ENCODE measurements at places on chromosomes 5 and 9.

DNA sequence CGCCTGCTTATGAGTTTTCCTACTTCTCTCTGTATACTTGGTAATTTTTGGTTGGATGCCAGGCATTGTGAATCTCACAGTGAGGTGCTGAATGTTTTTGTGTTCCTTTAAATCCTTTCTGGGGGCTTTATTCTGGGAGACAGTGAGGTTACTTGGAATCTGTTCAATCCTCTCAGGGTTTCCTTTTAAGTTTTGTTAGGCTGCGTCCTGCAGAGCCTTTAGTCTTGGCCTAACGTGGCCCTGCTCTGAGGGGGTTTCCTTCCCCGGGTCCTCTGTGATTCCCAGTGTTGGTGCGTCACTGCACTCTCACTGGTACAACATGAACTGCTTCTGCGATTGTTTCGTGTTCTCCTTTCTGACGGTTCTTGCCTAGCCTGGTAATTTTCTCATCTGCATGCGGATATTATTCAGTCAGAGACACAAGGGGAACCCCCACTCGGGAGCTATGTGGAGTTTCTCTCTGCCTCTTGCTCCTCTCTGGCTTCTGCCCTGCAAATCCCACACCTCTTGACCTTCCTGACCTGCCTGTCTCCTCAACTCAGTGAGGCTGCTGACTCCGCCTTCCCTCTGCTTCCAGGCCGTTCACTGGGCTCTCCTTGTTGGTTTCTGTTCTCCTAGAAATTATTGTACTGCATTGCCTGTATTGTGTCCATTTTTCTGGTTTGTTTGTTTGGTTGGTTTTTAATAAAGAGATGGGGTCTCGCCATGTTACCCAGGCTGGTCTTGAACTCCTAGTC, 128.1 kb downstream of the DAB2IP start:
- no peak for DNase-seq

- no peak for DNase-seq
These were observed 95.3 kb downstream of the GALNT10 start for GRCh38 chr5:154285661-154286408.

DNA sequence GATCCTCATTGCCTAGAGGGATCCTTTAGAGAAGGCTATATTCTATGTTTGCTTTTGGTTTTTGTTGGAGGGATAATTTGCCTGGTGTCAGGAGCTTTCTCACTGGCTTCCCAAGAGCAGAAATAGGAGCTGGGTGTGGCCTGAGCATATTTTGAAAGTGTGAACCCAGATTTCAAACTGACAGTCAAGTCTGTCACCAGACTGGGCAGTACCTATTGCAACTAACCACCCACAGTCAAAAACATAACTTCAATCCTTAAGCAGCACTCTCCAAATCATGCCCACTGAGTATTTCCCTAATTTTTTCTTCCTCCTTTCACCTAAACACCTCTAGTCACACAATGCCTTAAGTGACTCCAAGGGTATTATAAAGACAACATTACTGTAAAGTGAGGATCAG, 278.4 kb downstream of the EBF1 start:
- DNase-seq: no peak

DNA sequence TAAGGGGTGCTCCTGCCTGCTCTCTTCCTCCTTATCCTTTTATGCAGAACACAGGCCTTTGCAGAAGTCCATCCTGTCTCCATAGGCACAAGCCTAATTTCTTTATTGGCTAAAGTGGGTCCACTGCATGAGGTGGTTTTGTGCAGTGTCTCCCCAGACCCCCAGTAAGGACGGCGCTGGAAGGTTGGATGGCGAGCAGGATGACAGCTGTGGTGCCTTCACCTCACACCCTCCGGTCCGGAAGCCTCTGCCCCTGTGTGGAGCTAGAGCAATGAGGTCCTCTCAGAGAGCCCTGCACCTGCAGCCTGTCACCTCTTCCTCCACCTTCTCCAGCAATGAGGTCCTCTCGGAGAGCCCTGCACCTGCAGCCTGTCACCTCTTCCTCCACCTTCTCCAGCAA, 393.7 kb upstream of the IRX1 start:
- no peak for DNase-seq

- DNase-seq: no peak
These were observed 6.0 kb downstream of the BRD3 start for GRCh38 chr9:134061688-134062371.

- DNase-seq: no peak
These were observed 21.5 kb downstream of the PDGFRB start for GRCh38 chr5:150134198-150134588.

GRCh38 chr9:121262423-121262822, 5.5 kb upstream of the GSN start:
- no peak for DNase-seq

DNA sequence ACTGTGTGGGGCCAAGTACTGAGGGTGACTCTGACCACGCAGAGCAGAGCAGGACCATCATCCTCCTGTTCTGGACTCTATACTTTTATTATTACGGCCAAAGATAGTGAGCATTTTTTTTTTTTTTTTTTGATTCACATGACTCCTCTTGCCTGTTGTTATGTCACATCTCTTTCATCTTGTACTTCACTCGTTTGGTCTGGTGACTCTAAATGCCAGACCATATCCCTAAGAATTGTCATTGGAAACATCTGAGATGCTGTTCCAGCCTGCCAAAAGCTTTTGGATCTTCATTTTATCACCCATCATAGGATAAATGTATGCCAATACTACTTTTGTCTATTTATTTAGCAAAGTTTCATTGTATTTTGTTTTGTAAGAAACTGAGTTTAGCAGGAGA, 168.2 kb upstream of the RAI14 start:
- no peak for DNase-seq

DNA sequence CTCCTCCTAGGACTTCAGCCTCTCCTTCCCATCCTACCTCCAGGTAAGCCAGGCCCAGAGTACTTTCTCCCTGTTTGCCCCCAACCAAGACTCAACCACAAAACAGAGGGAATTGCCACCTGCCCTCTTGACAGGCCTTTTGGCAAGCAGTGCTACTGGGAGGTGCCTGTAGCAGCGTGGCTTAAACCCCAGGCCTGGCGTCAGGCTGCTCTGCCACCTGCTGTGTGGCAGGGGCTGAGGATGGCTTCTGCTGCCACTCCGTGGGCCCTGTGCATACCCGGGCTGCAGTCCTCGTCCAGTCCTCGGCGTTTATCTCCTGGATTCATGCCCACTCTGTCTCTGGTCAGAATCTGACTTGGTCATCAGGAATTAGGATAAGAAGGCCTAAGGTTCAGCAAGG, 163.1 kb downstream of the PAX5 start:
- DNase-seq: no peak

DNA sequence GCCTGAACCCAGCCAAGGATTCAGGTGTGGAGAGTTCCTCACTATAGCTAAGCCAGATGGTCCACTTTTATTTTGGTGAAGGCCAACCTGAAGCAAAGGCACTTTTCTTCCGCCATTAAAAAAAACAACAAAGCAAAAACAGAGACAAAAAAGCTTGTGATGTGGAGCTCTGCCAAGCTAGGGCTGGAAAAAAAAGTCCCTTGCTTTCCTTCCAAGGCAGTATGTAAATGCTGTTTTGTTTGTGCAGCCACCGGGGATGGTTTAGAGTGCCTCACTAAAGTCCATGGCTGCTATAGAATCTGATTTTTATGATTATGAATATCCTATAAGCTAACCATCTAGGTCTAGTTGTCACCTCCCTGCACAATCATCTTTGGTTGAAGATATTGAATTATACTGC, 14.9 kb downstream of the MEGF10 start:
- DNase-seq: no peak

- no peak for DNase-seq
These were observed 116.6 kb downstream of the ESM1 start for GRCh38 chr5:54868511-54869483.

GRCh38 chr5:113099822-113100221, 123.2 kb downstream of the DCP2 start:
- no peak for DNase-seq

DNA sequence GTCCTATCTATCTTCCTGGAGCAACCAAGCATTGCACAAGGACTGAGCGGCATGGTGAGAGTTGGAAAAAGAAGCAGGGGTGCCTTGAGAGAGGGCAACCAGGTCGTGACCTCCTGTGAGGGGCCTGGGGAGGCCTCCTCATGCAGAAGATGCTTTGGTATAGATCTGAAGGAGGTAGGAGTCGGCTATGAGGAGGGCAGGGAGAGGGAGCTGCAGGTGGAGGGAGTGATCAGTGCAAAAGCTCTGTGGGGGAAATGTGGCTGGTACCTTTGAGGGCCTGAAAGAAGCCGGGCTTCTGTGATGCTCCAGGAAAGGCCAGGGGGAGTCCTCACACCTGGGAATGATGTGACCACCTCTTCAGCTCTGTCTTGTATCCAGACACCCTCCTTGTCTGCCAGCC, 3.6 kb upstream of the SLC25A48 start:
- peak; percentile 12 for DNase-seq

GRCh38 chr5:153496835-153497234, 6.4 kb downstream of the GRIA1 start:
- no peak for DNase-seq

DNA sequence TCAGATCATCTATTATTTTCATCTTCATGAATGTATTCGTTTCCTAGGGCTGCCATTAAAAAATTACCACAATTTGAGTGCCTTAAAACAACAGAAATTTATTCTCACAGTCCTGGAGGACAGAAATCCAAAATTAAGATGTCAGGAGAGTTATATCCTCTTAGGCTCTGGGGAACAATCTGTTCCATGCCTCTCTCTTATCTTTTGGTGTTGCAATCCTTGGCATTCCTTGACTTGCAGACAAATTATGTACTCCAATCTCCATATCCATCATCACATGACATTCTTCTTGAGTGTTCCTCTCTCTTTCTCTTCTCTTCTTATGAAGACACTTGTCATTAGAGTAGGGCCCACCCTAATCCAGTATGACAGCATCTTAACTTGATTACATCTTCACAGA, 339.4 kb downstream of the EFNA5 start:
- DNase-seq: no peak

DNA sequence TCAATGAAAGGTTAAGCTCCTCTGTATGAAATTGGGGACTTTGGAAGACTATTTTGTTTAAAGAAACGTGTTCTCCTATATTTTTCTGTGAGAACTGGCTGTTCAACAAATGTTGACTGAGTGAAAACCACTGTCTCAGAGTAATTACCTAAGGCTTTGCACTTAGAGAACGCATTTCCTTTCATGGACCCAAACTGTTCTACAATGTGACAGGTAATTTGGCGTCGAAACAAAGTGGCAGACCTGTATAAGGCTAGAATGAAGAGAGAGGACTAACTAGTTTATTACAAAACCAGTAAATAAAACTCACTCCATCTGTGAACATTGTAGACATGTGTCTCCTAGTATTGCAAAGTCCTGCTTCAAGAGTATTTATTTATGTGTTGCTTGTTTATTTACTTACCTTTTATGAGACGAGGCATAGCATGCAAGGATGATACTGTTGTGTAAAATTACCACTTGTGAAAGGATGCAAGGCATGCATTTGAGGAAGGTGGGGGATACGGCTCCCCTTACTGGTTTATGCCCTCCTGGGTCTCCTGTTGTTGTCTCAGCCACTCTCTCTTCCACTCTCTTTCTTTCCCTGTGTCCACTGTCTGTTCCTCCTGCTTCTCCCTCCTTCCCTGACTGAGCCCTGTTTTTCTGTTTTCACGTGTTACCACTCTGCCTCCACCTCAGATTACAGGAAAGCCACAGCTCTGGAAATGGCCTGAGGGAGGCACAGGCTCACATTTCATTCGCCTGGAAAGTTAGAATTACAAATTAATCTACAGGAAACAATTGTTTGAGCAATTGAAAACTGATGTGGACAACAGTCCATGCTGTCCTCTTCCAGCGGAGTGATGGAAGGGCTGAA, 444.0 kb upstream of the ZNF608 start:
- no peak for DNase-seq

- DNase-seq: no peak
These were observed 190.6 kb downstream of the DAB2IP start for GRCh38 chr9:121841771-121842611.

DNA sequence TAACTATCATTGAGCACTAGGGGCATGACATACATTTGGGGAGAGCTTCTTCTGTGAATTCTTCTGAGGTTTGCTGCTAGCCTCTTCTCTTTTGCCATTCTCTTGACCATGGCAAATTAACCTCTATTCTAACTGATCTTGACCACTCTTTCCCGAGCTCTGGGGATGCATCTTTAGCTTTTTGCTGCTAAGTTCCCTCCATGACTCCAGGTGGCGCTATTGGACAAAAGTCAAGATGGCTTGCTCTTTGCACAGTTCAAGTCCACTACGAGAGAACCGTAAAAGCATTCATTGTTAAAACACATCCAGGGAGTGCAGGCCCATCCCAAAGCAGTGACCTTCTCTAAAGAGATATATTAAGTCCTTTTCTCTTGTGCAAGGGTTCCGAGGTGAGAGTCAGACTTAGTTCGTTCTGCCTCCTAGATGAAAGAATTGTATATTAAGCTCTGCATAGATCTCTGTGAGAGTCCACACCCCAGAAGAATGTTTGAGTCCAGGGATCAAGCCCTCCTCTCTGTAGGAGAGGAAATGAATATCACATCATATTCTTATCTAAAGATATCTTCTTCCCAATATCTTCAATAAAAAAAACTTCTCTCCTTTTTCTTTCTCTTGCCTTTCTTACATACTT, 1152.9 kb upstream of the CDH6 start:
- DNase-seq: no peak

- DNase-seq: no peak
These were observed 20.2 kb upstream of the BARHL1 start for GRCh38 chr9:132562306-132562573.

DNA sequence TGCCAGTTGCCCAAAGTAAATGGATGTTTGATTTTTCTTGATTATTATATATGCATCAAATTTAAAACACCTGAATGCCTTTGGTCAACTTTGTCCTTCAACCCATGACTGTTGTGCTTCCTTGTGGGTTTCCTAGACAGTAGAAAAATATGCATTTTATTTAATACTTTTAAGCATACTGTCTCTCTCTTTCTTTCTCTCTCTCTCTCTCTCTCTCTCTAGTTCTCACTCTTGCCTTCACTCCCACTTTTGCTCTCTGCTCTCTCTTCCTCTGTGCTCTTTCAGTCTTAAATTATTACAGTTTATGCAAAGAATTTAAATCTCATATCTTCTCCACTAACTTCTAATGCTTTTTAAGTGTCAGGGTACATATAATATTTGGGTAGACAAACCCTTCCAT, 173.0 kb downstream of the PARP8 start:
- no peak for DNase-seq
